ENCODE measurements at places on chromosomes 12 and 14.
A peak's percentile ranks its signal among the peaks of the same experiment; 100 is the strongest.

GRCh38 chr12:112598626-112599025 lies 179.9 kb downstream of the PTPN11 start:
- DNase-seq: no peak

DNA sequence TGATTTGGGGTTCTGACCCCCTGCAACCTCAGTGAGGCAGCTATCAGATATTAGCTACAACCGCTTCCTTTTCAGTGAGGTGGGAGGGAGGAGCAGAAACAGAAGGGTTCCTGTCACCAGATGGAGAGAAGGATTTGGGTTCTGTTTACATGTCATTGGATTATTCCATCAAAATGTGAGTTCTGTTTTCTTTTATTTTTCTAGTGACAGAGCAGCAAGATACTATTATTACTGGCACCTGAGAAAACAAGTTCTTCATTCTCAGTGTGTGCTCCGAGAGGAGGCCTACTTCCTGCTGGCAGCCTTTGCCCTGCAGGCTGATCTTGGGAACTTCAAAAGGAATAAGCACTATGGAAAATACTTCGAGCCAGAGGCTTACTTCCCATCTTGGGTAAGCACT lies 52.8 kb downstream of the FRMD6 start:
- no peak for DNase-seq

DNA sequence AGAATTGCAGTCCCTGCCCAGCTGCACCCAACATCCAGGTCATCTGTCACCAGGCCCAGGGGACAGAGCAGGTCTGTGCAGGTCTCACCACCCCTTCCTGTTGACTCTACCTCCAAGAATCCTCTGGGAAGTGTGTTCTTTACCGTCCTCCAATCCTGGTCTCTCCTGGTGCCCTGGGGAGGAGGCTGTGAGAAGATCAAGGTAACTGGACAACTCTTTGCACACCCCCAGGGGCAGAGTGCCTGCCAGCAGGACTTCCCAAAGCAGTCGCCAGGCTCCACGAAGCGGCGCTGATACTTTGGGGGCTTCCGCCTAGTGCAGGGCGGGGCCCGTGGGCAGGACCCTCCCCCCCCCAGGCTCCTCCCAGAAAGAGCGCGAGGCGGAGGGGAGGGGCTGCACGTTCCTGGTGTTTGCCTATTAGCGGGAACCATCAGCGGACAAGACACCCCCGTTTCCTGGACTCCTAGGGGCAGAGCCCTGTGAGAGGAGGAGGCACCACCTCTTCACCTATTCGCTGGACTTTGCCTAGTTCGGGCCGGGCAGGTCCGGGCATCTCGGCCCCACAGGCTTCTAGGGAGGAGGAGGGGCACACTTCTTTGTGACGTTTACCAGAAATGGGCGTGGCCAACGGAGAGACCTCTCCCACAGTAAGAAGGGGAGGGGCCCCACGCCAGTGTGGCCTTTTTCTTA lies 918.0 kb downstream of the AACS start:
- no peak for DNase-seq

DNA sequence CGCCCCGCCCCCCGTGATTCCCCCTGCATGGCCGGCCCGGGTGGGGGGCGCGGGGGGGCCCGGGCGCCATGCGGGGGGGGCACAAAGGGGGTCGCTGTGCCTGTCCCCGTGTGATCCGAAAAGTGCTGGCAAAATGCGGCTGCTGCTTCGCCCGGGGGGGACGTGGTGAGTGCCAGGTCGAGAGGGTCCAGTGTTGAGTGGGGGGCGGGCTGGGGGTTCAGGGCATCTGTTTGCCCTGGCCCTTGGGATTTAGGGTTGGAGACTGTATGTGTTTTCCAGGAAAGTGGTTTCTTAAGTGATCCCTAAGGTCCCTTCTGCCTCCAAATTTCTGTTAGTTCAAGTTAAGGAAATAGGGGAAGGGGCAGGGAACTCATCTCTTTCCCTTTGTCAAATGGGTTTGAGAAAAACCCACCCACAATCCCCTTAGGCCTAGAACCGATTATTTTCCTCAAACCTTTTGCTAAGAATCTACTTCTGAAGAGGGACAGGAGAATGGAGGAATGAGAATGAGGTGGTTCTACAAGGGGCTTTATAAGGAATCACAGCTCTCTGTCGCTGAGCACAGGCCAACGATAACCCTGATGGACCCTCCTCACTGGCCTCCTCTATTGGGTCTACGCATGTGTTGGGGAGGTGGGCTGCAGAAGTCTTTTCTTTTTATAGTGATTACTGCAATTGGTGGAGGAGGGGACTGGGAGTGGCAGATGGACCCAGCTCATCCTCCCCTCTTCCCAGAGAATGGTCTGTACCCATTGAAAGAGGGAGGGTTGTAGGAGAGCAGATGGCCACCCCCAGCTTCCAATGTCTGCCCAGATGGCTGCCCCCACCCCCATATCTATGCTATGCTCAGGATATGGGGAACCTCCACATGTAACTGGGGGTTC lies 834 bp downstream of the ARHGEF25 start:
- DNase-seq: no peak

- no peak for DNase-seq
These were observed 111.8 kb downstream of the PLEKHG7 start for GRCh38 chr12:92814584-92814983.

- DNase-seq: no peak
These were observed 4.5 kb upstream of the RFC5 start for GRCh38 chr12:118011961-118012360.

- peak; percentile 24 for DNase-seq
These were observed 123.3 kb upstream of the OR4E1 start for GRCh38 chr14:21796916-21797315.

- no peak for DNase-seq
These were observed 171.2 kb downstream of the ZFP36L1 start for GRCh38 chr14:68621400-68622365.

GRCh38 chr14:25252793-25253192 lies 202.8 kb upstream of the STXBP6 start:
- no peak for DNase-seq

DNA sequence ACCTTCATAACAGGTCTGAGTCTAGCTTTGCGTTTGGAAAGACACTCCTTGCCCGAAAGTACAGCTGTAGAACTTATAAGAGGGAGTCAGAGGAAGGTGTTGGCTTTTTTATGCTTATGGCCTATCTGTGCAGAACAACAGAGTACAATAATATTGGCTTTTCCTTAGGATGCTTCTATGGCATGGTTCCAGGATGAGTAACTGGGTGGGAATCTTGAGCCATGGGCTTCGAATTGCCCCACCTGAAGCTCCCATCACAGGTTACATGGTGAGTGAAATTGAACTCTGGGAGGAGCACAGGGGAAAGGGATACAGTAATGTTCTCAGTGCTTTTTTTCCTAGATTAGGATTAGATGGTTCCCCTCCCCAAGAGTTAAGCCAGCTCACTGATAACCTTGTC lies 13.0 kb downstream of the PARP2 start:
- DNase-seq: no peak

GRCh38 chr14:26323869-26324268 lies 274.0 kb downstream of the NOVA1 start:
- no peak for DNase-seq

All from activated CD4-positive, alpha-beta memory T cell treated with anti-CD3 and anti-CD28 coated beads for 36 hours (primary cell).